ENCODE measurements at places on chromosomes 5 and 9. TPM values are rescaled to one million over a fixed set of nuclear protein-coding genes. Genes with fewer than 3 reads are reported as not detected.
A peak's percentile ranks its signal among the peaks of the same experiment; 100 is the strongest.

DNA sequence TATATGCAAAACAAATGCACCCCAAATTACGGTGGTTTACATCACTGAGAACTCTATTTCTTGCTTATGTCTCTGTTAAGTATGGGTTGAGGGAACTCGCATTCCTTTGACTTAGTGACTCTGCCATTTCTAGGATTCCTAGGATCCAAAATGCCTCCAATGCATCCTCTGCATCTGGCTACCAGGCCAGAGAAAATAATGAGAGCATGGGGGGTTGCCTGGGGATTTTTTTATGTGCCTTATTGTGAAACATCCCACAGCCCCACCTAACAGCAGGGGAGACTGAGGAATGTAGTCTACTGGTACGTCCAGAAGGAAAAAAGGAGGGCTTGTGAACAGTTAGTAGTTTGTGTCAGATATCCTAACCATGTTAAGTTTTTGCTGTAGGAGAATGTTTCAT lies 466.0 kb upstream of the ARRDC3 start:
- no peak for DNase-seq

DNA sequence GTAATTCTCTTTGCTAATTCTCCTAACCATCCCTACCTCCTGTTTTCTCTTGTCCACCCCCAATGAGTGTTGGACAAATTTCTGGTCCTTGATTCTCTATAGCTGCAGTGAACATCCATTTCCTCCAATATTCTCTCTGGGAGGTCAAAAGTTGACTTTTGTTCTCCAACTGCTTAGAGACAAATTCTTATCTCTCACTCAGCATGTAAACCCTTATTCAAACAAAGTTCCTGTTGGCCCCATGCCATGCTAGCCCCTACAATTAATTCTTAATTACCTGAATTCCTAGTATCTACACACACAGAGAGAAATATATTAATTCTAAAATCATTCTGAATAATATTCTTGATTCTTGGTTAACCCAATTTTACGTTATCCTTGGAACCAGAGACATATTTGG lies 472.9 kb upstream of the ACTBL2 start:
- no peak for DNase-seq

GRCh38 chr9:97412626-97413385 lies 910 bp downstream of the TDRD7 start:
- DNase-seq, result no peak

DNA sequence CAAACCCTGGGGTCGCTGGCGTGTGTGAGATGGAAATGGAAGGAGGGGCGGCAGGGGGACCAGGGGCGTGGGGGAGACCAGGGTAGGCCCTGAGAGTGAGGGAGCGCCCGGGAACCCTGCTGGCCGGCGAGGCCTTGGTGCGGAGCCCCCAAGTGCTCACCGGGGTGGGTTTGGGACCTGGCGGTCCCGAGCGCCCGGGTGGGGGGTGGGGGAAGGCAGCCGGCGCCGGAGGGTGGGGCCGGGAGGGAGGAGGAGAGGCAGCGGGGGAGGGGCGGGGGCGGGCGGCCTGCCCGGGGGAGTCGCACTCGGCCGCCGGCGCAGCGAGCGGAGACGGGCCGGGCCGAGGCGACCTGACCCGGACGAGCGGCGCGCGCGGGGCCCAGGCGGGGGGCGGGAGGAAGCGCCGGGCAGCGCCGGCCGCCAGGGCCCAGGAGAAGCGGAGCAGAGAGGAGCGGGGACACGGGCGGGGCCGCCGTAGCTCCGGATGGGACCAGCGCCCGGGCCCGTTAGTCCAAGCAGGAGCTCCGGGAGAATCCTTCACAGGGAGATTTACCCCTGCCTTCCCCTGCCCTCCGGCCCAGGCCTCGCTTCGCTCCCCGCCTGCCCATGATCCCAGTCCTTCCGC lies at the start of gene NPR2:
TSS of gene NPR2 (plus strand) at position 295 of the 625 bp plus-strand sequence. CDS start 818 bp downstream, outside the sequence.
- DNase-seq, result peak; percentile 77

The PCDHA7 gene
- 0.01 TPM for polyA plus RNA-seq

Measured in psoas muscle (tissue), 8 donors.